Activated CD4-positive, alpha-beta memory T cell treated with anti-CD3 and anti-CD28 coated beads, Interleukin-2, amount 10 ng/mL, durations not matched to agents 7 days and 5 days (primary cell): ENCODE measurements at places on chromosomes 16 and 17. TPM values are rescaled to one million over a fixed set of nuclear protein-coding genes. Genes with fewer than 3 reads are reported as not detected.

GRCh38 chr17:7308625-7309433, 1.4 kb downstream of the EIF5A start:
- DNase-seq = peak; percentile 84

- peak; percentile 85 for DNase-seq
Measured at GRCh38 chr16:31869511-31870201, 4.0 kb upstream of the ZNF267 start.

GRCh38 chr16:62755938-62756337, 719.7 kb upstream of the CDH8 start:
- DNase-seq = no peak

GRCh38 chr16:55001931-55002330, 71.3 kb downstream of the IRX5 start:
- no peak for DNase-seq

GRCh38 chr16:73068541-73069401, 20.8 kb upstream of the ZFHX3 start:
- DNase-seq = no peak

DNA sequence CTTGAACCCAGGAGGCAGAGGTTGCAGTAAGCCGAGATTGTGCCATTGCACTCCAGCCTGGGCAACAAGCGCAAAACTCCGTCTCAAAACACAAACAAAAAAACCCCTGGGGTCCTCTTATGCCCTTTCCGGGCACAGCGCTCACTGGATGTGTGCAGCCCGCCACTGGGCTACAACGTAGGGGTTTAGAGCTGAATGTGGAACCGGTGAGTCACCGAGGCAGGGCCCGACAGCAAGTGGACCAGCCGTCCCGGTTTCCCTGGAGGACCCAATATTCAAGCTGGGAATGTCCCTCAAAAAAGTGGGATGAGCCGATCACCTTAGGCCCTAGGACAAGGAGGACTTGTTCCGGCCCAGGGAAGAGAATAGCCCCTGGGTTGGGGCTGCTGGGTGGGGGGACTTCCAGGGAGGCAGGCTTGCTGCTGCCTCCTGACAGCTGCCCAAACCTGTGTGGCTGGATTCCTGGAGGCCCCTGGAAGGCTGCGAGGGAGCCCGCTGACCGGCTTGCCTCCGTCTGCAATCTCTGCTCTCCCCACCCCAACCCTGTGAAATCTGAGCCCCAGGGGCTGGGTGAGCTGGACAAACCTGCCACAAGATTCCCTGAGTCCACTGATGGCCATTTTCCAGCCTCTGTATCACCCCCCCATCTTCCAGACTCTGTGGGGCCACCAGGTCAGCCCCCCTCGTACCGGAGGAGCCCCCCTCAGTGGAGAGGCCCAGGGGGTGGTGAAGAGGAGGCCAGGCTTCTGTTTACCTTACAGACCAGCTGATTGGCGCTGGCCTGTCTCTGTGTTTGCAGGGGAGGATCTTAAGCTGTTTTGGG, 2.9 kb upstream of the CLDN9 start:
- DNase-seq = no peak

DNA sequence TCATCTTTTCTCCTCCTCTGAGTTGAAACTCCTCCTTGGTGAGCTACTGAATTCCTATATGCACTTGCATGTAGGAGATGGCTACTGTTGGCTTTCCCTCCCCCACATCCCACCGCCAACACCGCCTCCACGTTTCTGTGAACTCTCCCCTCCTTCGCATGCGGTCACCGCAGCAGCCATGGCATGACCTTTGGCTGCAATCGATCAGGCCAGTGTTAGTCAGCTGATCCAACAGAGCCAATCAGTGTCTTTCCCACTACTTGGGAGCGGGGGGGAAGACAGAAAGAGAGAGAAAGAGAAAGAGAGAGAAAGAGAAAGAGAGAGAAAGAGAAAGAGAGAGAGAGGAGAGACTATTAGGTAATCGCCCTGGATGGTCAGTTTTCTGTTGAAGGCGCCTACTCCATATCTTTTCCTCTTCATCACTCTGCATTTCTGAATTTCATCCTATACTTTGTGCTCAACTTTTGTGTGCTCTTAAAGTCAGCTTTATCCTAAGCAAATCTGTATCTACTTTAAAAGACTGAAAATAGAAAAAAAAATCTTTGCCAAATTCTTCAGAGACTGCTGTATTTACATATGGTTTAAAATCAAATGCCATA, 22.7 kb downstream of the ASGR1 start:
- no peak for DNase-seq

GRCh38 chr16:67804853-67805542, 1.4 kb downstream of the RANBP10 start:
- DNase-seq = no peak

GRCh38 chr17:21382560-21383495, 6.7 kb downstream of the KCNJ12 start:
- DNase-seq = no peak

- DNase-seq = no peak
Measured at GRCh38 chr16:49698453-49698815, 157.5 kb downstream of the ZNF423 start.

KRTAP4-1 gene
- not detected for total RNA-seq

C17orf78 gene
- total RNA-seq = not detected
